ENCODE measurements at places on chromosomes 11 and 22.

DNA sequence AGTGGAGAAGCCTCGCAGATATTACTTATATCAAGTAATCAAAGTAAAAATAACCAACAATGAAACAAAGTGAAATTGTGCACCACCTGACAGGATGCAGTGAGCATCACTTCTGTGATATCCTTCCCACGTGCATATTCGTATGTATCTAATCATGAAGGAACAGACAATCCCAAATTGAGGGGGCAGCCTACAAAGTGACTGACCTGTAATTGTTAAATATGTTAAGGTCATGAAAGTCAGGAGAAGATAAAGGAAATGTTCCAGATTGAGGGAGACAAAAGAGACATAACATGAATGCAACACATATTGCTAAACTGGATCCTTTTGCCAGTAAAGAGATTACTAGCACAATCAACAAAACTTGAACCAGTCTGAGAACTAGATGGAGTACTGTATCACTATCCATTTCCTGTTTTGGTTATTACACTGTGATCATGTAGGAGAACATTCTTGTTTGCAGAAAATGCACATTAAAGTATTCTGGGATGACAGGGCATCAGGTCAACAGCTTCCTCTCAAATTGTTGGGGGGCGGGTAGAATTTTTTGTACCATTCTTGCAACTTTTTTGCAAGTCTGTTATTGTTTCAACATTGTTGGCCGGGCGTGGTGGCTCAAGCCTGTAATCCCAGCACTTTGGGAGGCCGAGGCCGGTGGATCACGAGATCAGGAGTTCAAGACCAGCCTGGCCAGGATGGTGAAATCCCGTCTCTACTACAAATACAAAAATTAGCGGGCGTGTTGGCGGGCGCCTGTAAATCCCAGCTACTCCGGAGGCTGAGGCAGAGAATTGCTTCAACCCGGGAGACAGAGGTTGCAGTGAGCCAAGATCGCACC, 2.0 kb downstream of the SBF2 start:
- DNase-seq: no peak

DNA sequence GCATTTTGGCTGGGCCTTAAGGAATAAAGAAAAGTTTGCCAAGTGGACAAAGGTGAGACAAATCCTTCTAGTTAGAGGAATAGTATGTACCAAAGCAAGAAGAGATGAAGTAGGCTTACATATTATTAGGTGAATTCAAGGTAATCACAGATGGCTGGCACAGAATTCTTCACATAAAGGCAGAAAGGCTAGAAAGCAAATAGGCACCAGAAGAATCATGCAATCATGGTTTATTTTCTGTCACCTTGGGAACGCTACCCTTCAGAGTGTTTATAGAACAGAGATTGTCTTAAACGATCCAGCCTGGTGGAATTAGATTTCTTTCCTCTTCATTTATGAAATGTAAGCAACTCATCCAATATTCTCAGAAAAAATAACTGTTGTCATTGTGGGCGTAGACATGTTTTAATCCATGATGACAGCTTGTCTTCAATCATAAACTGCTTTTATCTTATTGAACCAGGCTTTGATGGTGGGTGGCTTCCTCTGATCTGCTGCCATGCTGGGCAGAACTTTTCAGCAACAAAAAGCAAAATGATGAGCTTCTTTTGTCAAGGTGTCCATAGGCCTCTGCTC, 49.0 kb upstream of the CSNK2A3 start:
- no peak for DNase-seq

DNA sequence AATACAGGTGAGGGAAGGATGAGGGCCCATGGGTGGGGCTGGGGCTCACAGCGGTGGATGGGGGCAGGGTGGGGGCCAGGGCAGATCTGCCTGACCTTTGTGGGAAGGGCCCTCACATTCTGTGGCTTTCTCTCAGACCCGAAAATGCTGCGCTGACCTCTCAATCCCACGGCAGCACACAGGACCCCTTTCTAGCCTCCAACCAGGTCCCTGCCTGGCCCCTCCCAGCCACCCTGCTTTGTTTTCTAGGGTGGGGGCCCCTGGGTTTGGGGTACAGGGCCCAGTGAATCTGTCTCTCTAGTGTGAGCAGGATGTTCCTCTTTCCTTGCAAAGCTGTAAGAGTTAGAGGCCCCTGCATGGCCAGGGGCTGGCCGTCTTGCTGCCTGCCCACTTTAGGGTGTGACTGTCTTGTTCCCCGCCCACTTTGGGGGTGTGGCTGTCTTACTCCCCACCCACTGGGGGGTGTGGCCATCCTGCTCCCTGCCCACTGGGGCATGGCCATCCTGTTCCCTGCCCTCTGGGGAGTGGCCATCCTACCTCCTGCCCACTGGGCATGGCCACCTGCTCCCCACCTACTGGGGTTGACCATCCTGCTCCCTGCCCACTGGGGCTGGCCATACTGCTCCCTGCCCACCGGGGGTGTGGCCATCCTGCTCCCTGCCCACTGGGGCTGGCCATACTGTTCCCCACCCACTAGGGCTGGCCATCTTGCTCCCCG, 11.5 kb downstream of the PARVG start:
- DNase-seq: peak; percentile 90

- DNase-seq: peak; percentile 31
Observed at GRCh38 chr22:45164270-45165088, 754 bp downstream of the NUP50 start.

- DNase-seq: no peak
Observed at GRCh38 chr22:30227438-30228228, 18.9 kb downstream of the LIF start.

DNA sequence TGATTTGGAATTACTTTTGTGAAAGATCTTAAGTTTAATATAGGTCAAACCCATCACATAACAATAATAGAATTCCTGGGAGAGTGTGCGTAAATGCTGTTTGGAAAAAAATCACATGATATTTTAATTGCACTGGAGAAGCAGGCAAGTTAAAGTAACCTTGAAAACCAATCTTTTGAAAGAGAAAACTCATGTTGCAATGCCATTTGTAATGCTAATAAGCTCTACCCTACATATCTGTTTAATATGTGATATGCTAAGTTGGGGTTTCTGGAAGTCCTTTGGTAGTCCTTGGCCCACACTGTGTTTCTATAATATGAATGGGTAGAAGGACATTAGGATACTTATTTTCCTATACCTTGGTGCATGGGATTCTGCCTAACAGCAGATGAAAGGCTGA, 370.4 kb downstream of the DDX10 start:
- no peak for DNase-seq

DNA sequence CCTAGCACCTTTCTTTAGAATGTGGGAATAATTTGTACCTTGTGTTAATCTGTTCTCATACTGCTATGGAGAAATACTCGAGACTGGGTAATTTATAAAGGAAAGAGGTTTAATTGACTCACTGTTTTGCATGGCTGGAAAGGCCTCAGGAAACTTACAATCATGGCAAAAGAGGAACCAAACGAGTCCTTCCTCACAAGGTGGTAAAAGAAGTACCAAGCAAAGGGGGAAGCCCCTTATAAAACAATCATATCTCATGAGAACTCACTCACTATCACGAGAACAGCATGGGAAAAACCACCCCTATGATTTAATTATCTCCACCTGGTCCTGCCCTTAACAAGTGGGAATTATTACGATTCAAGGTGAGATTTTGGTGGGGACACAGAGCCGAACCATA, 127.1 kb upstream of the ANO3 start:
- no peak for DNase-seq

DNA sequence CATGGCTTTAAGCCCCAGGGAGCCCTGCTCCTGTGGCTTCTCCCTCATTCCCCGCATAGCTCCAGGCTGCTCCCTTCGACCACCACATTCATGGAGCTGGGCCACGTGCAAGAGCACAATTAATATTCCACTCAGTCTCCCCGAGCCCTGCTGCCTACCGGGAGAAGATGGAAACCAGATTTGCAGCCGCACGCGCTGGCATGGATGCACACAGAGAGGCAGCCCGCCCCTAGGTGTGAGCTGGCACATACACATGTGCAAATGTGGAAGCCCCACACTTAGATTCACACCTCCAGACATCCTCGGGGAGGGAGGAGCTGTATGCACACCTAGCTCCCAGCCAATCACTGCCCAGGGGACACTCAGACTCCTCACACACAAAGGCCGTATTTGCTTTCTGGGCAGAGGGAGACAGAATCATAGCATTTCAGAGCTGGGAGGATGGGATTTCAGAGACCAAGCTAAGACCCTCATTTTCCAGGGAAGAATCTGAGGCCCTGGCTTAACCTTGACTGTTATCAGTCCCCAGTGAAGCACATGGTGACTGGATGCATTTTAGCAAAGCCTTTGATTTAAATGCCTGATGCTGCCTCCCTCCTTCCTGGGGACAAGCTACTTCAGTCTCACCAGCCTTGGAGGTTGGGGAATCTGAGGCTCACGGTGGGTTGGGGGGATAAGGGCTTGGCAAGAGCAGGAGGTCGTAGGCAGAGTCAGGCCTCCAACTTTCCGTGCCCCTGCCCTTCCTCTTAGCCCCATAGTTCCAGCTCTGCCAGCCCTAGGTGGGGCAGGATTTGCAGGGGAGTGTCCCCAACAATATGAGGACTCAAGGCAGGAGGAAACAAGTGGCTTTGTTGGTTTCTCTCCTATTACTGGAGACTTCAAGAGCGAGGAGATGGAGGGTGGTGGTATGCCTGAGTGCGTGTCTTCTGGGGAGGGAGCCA, 5.3 kb upstream of the CREB3L1 start:
- no peak for DNase-seq

DNA sequence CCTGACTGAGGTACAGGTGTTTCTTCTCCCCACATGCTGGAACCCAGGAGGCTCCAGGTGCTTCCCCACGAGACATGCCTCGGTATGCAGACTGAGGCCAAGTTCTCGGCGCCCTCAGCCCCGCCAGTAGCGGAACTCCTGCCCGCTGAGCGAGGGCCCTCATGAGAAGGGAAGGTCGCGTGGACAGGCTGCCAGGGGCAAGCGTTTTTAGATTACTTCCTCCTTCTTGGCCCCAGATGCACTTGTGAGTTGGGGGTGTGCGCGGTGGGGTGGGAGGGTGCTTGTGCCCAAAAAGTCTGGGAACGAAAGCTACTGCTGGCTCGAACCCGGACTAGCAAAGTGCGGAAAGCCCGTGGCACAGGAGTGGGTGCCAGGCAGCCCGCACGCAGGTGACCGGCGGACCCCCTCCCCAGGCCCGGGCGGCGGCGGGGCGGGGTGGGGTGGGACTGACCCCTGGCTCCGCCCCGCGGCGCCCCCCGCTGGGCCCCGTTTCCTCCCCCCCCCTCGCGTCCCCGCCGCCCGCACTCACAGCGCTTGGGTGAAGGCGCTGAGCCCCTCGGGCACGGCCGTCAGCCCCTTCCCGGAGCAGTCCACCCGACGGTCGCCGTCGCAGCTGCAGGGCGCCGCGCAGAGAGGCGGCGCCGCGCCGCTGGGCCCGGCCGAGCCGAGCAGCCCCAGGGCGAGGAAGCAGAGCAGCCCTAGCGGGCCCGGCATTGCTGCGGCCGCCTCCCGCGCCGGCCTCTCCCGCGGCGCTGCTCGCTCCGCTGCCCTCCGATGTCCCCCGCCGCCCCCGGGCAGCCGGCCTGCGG, 797 bp downstream of the LGR4 start:
- peak; percentile 18 for DNase-seq

- no peak for DNase-seq
Observed at GRCh38 chr22:33580310-33580709, 340.0 kb downstream of the LARGE1 start.

- no peak for DNase-seq
Observed at GRCh38 chr11:12625438-12626071, 48.7 kb upstream of the TEAD1 start.

DNA sequence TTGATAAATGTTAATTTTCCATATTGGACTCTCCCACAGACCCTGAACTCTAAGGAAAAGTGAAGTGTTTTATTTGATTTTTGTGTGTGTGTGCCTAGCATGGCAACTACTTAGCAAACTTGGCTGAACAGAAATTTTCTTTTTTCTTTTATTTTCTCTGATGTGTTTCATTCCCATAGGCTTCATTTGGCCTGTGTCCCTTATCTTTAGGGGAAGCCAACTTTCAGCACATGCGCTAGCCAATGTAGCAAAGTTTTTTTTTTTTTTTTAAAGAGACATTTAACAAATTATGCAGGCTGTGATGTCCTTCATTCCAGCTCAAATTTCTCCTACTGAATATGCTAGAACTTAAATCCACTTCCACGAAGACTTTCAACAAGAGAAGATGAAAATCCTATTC, 14.2 kb downstream of the TCF20 start:
- DNase-seq: no peak
